Right lobe of liver (tissue), 6 donors: ENCODE measurements at places on chromosomes 5 and 9. TPM values are rescaled to one million over a fixed set of nuclear protein-coding genes. Genes with fewer than 3 reads are reported as not detected.

- no peak for DNase-seq
Observed at GRCh38 chr5:135859641-135860040, 25.2 kb downstream of the SLC25A48 start.

DNA sequence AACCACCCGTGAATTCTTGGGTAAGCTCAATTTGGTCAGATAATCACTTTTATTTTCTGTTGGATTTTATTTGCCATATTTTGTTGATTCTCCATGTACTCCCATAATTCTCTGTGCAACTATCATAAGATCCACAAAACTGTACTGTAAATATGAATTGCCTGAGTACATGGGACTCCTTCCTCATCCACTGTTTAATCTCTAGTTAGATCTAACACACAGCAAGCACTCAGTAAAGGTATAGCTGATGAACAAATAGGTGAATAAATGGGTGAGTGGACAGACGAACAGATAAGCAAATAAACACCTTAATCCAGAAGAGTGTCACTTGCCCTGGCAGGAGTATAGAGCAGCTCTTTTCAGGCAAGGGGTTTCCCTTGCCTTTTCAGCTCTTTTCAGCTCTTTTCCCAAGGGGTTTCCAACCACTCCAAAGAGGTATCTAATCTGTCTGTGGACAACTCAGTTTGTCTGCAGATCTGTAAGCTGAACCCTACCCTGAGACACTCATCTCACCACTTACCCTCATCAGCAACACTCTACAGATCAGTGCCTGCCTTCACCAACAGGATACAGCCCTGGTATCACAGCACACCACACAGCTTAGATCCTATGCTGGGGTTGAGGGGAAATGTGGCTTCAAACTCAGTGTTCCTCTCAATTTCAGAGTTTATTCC lies 51.2 kb downstream of the SIL1 start:
- no peak for DNase-seq

- no peak for DNase-seq
Observed at GRCh38 chr9:112629671-112630485, 88.0 kb downstream of the INIP start.

- DNase-seq, result no peak
Observed at GRCh38 chr9:36671561-36671960, 98.9 kb downstream of the MELK start.

Gene C9
- total RNA-seq, result 1,197 TPM

Gene PPP3R2
- total RNA-seq, result not detected

Gene IL9
- total RNA-seq, result not detected

Gene CDC42SE2
- 11.6 TPM for total RNA-seq

Gene NDUFB6
- 39.9 TPM for total RNA-seq
